ENCODE measurements at places on chromosomes 2 and 18. TPM values are rescaled to one million over a fixed set of nuclear protein-coding genes. Genes with fewer than 3 reads are reported as not detected.

DNA sequence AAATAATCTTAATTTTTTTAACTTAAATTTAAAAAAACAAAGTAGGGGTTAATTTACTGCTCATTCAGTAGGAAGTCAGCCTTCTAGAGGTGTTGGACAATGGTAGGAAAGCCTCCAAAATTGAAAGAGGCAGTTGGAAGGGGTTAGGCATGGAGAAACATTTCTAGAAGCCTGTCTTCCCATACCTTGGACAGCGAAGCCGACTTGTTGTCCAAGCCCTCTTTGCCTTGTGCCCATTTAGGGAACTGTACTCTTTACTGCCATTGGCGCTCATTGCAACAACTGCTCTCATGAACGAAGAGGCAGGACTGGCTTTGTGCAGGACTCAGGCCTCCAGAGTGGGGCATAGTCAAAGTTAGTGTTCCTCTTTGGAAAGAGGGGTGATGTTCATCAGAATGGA, 333.3 kb downstream of the HRH4 start:
- DNase-seq = no peak

The TOGARAM2 gene
- total RNA-seq = not detected

GRCh38 chr2:171412571-171413175, 21.1 kb downstream of the METTL8 start:
- no peak for DNase-seq

- no peak for DNase-seq
These were observed 41.6 kb downstream of the KCNE4 start for GRCh38 chr2:223093436-223094241.

GRCh38 chr2:20540587-20541293, 93.9 kb downstream of the RHOB start:
- no peak for DNase-seq

DNA sequence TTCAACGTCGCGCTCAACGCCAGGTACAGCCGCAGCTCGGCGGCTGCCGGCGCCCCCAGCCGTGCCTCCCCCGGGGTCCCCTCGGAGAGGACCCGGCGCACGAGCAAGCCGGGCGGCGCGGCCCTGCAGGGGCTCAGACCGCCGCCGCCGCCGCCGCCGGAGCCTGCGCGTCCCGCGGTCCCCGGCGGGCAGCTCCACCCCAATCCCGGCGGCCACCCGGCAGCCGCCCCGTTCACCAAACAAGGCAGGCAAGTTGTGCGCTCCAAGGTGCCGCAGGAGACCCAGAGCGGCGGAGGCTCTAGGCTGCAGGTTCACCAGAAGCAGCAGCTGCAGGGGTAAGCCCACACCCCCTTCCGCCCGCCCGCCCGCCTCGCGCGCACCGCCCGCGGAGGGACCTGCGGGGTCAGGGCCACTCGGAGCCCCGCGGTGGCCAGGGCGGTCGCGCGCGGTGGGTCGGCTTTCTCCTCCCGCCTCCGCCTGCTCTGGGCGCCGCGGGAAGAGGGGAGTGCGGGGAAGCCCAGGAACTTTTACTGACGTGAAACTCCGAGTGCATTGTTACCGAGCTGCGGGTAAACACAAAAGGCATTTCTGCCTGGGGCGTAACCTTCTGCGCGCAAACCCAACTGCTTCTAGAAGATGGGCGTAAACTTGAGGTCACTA, 861 bp downstream of the LTBP1 start:
- DNase-seq = no peak

The KCNG3 gene
- 0.06 TPM for total RNA-seq

GRCh38 chr2:57776916-57777315, 269.7 kb upstream of the VRK2 start:
- no peak for DNase-seq

GRCh38 chr2:7377916-7378569, 460.8 kb downstream of the RNF144A start:
- DNase-seq = no peak

The CERKL gene
- not detected for total RNA-seq

DNA sequence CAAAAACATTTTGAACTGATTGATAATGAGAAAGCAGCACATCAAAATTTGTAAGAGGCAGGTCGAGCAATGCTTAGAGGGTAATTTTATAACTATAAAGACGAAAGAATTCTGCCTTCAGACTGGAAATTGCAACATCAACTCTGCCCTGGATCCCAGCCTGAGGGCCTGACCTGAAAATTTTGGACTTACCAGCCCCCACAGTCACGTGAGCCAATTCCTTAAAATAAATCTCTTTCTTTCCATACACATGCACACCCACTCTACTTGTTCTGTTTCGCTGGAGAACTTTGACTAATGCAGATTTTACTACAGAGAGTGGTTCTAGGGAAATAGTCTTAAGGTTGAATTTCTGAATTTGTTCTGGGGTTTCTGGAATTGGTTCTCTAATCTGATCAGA, 14.6 kb upstream of the ACOXL start:
- DNase-seq = no peak

The FAM124B gene
- total RNA-seq = 50.3 TPM

DNA sequence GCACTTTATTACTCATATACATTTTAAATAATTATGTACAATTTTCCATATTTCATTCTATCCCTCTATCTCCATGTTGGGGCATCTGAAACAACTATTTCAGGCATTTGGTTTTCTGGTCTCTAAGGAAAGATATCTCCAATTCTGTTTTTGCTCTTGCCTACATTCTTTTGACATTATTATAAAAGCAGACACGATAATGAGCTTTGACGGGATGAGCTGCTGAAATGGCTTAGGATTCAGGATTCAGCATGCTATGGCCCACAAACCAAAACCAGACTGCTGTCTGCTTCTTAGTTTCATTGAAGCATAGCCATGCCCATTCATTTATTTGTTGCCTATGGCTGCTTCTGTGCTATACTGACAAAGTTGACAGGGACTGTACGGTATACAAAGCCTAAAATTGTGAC, 42.7 kb upstream of the GLS start:
- no peak for DNase-seq
